Posterior vena cava (tissue), 2 donors: ENCODE measurements at places on chromosomes 2 and 18.

GRCh38 chr2:120912101-120912985 lies 176.7 kb downstream of the GLI2 start:
- DNase-seq: peak; percentile 90

- DNase-seq: no peak
These were observed 541.7 kb downstream of the ERBB4 start for GRCh38 chr2:211996857-211997256.

- no peak for DNase-seq
These were observed 86.0 kb downstream of the EPHA4 start for GRCh38 chr2:221486106-221486505.

GRCh38 chr2:15956751-15957736 lies 16.7 kb downstream of the MYCN start:
- no peak for DNase-seq

- no peak for DNase-seq
These were observed 1.1 kb downstream of the UXS1 start for GRCh38 chr2:106192752-106193689.

DNA sequence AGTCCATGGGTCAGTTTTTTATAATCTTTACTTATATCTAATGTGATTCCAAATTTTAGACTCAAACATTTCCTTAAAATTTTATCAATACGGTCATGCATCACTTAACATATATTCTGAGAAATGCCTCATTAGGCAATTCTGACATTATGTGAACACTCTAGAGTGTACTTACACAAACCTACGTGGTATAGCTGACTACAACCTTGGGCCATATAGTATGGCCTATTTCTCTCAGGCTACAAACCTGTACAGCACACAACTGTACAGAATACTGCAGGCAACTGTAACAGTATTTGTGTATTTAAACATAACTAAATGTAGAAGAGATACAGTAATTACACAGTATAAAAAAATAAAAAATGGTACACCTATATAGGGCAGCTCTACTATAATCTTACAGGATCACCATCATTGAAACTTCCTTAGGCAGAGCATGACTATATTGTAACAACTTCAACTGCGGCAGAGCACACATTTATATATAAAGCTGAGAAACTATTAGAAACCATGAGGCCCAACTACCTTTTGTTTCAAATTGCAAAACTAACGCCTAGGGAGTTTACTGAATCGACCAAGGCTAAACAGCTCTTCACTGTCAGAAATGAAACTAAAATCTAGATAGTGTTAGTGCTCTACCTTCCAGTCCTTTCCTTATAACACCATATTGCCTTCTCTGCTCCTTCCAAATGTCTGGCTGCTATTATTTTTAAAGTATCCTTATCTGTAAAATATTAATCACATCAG lies 6.9 kb downstream of the YES1 start:
- no peak for DNase-seq

- no peak for DNase-seq
These were observed 294.3 kb upstream of the MEX3C start for GRCh38 chr18:51491678-51492372.

- DNase-seq: no peak
These were observed 145.1 kb downstream of the GFPT1 start for GRCh38 chr2:69241664-69242514.

- DNase-seq: peak; percentile 86
These were observed 84.7 kb downstream of the POLR1A start for GRCh38 chr2:86020984-86021383.
